Subcutaneous preadipocyte (primary cell): ENCODE measurements at places on chromosomes 2 and 18. TPM values are rescaled to one million over a fixed set of nuclear protein-coding genes. Genes with fewer than 3 reads are reported as not detected.

CYRIA gene
- 2.5 and 2.6 TPM in 2 replicates for total RNA-seq

PROKR1 gene
- total RNA-seq: under 0.01 TPM in 1 of 2 replicates, not detected in the other

TSPYL6 gene
- total RNA-seq: not detected in 2 replicates

CCDC68 gene
- 1.5 and 2.0 TPM in 2 replicates for total RNA-seq

METTL5 gene
- 50.2 and 56.2 TPM in 2 replicates for total RNA-seq

PRSS56 gene
- not detected in 2 replicates for total RNA-seq

SCN3A gene
- total RNA-seq: not detected in 2 replicates

YES1 gene
- total RNA-seq: 81.9 and 109 TPM in 2 replicates

PPP1R1C gene
- not detected in 2 replicates for total RNA-seq

TGFBRAP1 gene
- 14.0 and 20.1 TPM in 2 replicates for total RNA-seq

ARHGAP25 gene
- under 0.01 TPM in 1 of 2 replicates, not detected in the other for total RNA-seq

PDE11A gene
- total RNA-seq: not detected in 2 replicates

TIMM21 gene
- total RNA-seq: 23.1 and 28.7 TPM in 2 replicates
